ENCODE measurements at places on chromosomes 6 and 20. TPM values are rescaled to one million over a fixed set of nuclear protein-coding genes. Genes with fewer than 3 reads are reported as not detected.
A peak's percentile ranks its signal among the peaks of the same experiment; 100 is the strongest.

DNA sequence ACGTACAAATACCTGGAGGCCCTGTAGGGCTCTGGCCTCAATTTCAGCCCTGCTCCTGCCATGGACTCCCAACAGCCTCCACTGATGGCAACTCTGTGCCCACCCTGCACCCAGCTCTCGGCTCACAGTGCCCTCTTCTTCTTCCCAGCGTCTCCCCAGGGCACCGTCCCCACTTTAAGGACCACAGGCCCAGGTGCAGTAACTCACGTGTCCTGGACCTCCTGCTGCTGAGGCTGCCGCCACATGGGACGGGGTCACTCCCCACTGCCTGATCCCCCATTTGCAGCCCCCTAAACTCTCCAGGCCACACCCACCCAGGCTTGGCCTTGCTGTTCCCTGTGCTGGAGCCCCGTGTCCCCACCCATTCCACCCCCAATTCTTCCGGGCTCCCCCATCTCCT lies 223.4 kb downstream of the PREX1 start:
- DNase-seq, result no peak

DNA sequence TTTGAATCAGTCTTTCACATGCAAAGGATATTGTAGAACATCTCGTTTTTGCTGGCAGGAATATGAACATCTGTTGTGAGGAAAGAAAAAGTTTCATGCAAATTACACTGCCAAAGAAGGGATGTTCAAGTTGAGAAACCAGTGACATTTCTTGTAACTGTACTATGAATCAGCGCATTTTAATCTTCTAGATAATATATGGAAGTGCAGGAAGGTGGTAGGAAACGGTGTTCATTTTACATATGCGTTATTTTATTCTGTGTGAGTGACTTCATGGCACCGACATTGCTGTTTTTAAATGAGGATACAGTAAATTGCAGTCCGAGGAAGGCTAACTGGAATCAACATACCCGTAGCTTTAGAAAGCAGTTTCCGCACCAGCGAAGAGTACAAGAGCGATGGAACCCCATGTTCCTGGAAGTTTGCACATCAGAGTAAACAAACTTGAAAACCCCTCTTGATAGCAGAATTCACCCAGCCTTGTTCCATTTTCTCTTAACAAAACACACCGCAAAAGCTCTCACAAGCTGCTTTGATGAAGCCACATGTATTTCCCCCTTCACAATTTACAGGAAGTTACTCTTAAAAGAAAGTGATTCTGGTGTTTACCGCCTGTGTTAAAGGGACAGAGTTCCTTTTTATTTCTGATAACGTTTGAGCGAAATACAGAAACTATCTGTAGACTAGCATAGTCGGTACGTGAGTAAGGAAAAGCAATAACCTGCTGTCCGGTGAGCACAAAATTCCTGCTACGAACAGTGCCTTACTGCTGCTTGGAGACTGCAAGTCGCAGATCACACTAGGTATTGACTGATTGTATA lies 11.5 kb downstream of the PRDM1 start:
- peak; percentile 54 for DNase-seq

GRCh38 chr6:83042467-83043053 lies 23.1 kb downstream of the UBE3D start:
- DNase-seq, result no peak

DNA sequence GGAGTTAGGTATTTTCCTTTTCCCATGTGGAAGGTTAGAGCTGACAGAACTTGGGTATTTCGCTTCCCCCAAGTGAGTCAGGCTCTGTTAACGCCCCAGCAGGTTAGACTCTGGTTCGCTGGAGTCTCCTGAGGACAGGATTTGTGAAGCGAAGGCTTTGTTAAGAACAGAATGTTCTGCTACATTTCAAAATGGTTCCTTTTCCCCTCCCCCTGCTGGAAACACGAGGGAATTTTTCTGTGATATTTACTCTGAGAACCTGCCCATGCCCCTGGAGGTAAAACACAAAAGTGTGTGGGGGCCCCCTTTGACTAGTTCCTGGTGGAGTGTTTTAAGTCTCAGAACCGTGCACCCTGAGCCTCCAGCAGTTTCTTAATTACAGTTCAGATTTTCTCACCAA lies 731.4 kb upstream of the CITED2 start:
- DNase-seq, result peak; percentile 67

DNA sequence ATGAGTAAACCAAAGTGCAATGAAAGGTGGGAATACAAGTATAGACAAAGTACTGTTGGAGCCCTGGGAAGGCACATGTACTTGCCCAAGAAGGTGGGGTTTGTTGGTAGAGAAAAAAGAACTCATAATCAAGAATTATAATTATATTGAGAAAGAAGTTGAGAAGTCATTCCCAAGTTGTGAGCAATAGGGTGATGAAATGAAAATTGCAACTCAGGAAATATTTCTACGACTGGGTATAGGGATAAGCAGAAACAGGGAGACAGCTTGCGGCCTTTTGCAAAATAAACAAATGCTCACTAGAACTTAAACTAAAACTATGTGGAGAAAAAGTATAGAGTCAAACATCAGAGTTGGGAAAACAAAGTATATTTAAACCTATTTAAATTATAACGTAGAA lies 250.7 kb upstream of the FAM83B start:
- DNase-seq, result no peak

TENT5A gene
- total RNA-seq, result 15.5 TPM
